ENCODE measurements at places on chromosomes 7 and 10.

DNA sequence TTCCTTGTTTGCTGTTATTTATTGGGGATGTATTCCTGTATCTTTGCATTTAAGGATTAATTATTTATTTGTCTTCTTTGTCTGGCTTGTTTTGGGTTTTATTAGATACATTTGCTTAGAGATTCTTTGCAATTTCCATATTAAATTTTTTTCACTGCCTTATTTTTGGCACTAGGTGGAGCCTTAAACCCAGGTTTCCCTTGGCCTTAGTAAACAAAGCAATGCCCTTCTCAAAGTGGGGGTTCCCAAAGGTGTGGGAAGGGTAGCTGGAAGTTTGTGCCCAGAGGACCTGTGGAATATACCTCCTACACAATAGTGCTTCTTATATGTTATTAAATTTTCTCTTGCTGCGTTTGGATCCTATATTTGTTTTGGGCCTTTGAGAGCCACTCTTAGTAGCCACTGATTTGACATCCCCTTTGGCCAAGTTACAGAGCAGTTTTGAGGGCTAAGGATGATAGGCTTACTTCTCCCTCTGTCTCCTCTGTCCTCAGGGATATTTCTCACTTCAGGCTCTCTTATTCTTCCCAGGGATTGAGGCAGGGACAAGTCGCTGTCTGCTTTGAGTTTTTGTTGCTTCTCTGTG is 162.3 kb downstream of the ITGB1 start:
- DNase-seq = peak; percentile 3

DNA sequence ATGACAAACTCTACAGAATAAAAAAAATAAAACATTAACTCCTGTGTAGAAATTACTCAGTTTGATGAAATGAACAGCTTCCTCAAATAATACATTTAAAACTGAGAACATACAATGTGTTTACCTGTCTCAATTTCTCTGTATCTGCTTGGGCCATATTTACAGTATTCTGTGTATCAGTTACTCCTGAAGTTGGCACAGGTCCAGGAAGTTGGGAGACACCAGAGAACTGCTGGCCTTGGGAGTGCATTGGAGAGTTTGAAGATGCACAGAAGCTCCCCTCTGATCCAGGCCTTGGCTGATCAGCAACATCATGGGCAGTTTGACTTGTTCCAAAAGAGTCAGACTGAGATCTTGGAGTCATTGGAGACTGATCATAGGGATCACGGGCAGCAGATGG is 155.1 kb downstream of the GALNT11 start:
- DNase-seq = no peak

DNA sequence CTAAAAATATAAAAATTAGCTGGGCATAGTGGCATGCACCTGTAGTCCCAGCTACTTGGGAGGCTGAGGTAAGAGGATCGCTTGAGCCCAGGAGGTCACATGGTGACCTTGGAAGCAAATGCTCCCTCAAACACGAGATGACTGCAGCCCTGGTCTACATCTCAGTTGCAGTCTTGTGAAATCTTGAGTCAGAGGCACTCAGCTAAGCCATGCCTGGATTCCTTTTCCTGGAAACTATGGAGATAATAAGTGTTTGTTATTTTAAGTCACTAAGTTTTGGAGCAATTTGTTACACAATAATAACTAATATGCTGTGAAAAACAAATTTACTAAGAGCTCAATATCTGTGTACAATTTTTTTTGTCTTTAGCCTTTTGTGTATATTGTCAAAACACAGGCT is 284.3 kb upstream of the KAT6B start:
- peak; percentile 47 for DNase-seq

DNA sequence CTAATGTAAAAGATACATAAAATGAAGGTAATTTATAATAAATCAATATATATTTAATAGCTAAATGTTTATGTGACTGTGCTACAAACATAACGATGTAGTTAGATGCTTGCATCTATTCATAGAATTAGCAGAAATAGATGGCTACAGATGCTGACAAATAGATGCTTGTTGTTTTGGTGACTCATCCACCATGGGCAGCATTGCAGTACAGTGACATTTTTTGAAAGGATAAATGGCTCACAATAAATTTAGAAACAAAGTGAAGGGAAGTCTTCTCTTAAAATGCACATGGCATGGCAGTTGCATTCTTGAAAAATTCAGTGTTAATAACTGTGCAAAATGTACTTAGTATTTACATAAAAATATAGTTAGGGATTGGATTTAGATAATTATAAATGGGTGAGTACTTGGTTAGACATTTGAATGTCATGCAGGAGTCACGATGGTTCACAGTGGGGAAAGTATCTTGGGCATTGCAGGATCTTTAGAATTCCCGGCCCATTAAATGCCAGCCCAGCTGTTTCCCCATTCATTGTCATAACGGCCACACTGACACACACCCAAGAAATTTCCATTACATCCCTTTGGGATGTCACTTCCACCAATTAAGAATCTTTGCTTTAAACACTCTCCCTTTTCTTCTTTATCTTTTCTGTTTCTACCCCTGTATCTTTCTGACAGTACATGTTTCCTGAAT is 564.1 kb downstream of the ATRNL1 start:
- DNase-seq = peak; percentile 6

DNA sequence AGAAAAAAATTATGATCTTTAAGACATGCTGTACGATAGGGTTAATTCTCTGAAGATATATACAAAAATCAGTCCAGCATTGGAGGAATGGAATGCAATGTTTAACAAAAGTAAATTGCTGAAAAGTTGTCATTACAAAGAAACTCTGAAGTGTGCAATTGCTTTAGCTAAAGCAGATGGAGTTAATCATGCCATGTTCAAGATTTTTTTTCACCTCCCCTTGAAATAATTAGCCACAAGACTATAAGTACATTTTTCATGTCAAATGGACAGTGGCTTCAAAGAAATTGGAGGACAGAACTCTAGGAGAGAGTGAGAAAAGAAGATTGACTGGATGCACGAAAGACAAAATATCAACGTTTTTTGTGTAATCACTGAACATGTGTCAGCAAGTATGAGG is 63.1 kb upstream of the MEOX2 start:
- DNase-seq = no peak

- DNase-seq = no peak
Observed at GRCh38 chr10:49756641-49757040, 5.5 kb downstream of the OGDHL start.

DNA sequence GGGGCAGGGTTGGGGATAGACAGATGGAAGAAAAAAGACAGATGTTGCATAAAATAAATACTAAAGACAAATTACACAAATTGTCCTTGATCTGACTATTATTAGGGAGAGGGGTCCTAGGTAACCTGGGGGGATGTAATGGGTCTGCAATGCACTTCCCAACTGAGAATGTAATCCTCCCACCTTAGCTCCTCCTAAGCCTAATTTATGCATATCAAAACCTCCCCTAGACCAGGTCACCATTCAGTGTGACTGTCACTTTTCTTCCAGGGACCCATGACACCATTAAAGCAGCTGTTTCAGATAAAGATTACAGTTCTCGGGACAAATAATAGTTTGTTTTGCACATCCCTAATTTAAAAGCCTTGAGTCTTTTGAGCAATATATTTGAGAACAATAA is 133.9 kb upstream of the FEZF1 start:
- DNase-seq = no peak

GRCh38 chr10:86121200-86121599 is 245.4 kb downstream of the GRID1 start:
- no peak for DNase-seq

DNA sequence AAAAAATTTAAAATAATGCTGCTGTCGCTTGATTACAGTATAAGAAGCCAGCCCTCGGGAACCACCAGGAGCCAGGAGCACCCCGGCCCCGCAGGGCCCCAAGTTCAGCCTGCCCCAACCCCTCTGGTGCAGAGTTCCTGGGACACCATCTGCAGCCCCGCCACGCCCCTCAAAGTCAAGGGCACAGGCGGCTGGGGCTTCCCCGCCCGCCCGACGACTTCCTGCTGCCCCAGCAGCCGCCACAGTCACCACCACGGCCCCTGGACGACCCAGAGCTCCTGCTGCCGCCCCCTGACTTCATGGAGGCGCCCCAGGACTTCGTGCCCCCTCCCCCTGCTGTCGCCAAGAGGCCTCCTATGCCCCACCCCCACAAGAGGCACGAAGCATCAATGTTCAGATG is 103.6 kb upstream of the PDSS1 start:
- DNase-seq = no peak

DNA sequence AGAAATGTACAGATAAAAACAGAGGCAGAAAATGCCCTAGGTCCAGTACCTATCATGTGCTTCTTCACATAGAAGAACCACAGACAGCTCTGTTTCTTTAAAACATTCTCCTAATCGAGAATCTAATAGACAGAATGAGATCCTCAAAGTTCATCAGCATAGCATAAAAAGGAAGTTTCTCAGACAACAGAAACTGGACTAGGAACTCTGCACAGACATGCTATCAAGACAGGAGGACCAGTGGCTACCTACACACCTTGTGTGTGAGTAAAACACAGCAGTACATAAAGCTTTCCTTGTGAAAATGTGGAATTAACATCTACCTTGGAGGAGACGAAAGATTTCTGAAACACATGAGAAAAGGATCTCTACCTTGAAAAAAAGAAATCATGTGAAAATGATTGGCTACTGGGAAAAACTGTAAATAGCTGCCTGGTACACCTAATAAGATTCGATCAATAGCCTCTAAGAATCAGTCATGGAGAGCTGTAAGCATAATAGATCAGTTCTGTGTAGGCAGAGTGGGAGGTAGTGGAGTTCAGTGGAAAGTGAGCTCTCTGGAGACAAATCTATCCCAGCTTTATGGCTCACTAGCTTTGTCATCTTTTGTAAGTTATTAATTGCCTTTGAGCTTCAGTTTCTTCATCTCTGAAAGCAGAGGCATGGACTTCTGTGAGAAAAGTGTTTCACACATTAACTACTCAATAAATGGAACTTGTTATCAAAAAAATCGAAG is 26.7 kb downstream of the ELAPOR2 start:
- DNase-seq = no peak

DNA sequence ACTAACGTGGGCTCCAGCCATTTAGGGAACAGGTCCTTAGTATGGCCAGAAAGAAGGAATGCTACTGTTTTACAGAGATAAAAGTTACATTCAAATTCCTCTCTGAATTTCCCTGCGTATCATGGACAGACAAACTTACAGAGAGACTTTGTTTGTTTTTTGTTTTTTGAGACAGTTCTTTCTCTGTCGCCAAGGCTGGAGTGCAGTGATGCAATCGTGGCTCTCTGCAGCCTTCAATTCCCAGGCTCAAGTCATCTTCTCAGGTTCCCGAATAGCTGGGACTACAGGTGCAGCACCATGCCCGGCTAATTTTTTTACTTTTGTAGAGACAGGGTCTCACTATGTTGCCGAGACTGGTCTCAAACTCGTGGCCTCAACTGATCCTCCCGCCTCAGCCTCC is 64.5 kb upstream of the MPP7 start:
- no peak for DNase-seq

- no peak for DNase-seq
Observed at GRCh38 chr10:70054902-70055301, 2.3 kb downstream of the MACROH2A2 start.

DNA sequence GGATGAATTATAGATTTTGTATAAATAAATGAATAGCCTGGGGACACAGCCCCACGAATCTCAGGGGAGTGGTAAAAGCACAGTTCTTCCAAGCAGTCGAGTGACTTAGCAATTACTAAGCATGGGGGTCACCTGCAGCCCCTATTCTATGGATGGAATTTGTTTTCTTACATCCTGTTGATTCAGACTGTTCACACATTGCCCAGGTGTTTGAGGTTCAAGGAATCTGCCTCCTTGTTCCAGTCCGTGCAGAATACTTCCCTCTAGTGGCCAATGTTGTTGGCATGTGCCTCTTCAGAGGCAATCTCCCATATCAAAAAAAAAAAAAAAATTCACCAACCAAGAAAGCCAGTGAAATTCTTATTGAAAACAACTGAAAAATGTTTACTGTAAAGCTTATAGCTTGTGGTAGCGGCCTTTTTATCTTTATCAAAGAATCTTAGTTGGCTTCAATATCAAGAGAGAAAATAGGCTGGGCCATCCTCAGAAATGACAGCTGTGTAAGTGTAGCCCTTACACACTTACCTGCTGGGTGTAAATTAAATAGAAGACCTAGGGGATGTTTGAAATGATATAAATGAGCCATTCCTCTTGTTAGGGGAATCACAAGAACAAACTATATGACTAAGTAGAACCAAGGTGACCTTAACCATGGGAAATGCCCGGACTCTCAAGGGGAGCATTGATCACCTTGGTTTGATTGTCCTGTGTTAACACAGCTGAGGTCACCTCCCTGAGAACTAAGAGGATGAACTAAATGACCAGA is 7.8 kb downstream of the LIPM start:
- DNase-seq = no peak

DNA sequence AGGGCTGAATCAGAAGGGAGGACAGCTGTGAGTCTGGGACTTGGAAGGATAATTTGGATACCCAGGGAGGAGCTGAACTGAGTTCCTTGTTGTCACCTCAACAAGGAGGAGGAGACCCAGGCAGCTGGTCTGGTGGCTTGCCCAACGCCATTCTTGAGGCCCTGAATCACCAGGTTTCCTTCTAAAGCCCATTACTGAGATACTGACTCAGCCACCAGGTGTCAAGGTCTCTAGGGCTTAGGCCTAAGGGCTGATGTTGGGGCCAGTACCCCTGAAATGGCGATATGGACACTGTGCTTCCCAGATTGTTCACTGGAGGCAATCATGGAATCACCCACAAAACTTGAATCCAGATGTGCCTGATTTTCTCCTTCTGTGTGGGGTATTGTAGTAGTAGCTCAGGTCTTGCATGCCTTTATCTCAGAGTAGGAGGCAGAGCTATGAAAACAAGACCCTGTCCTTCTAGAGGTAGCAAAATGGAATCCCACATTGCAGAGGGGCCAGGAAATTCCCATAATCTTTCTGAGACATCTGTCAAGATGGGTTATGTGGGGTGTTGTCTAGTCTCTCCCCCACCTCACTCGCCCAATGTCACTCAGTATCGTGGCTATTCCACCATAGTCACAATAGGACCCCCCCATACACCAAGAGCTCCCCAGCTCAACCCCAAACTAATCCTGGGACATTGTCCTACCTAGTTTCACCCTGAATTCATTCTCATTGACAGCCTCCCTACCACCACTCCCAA is 1.8 kb upstream of the ATG9B start:
- no peak for DNase-seq

GRCh38 chr10:113680190-113681111 is 739 bp downstream of the CASP7 start:
- no peak for DNase-seq

GRCh38 chr7:127654404-127655394 is 2.7 kb downstream of the SND1 start:
- no peak for DNase-seq

GRCh38 chr7:158758586-158759244 is 54.1 kb upstream of the NCAPG2 start:
- no peak for DNase-seq

DNA sequence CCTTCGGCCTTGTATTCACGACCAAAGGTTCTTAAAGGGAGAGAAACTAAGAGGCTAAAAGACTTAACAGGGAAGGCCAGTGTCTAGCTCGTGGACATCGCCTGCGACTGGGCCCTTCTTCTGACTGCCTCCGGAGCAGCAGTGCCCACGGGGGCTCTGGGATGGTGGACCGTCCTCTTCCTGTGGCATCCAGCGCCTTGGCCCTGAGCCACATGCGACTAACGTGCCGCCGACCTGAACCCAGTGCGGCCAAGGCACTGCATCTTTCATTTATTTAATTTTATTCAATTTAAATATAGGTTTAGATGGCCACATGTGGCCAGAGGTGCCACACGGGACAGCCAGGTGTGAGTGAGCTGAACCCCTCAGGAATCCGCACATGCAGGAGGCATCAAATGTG is 451.7 kb downstream of the PTPRN2 start:
- DNase-seq = no peak

GRCh38 chr10:126099366-126099765 is 203.0 kb downstream of the FANK1 start:
- DNase-seq = no peak

Measured in non-pigmented ciliary epithelial cell (primary cell).